ENCODE measurements at places on chromosomes 13 and 19.

GRCh38 chr19:46630586-46631205 lies 5.3 kb downstream of the GNG8 start:
- DNase-seq = no peak

GRCh38 chr13:31920727-31921100 lies 110.9 kb upstream of the FRY start:
- no peak for DNase-seq

DNA sequence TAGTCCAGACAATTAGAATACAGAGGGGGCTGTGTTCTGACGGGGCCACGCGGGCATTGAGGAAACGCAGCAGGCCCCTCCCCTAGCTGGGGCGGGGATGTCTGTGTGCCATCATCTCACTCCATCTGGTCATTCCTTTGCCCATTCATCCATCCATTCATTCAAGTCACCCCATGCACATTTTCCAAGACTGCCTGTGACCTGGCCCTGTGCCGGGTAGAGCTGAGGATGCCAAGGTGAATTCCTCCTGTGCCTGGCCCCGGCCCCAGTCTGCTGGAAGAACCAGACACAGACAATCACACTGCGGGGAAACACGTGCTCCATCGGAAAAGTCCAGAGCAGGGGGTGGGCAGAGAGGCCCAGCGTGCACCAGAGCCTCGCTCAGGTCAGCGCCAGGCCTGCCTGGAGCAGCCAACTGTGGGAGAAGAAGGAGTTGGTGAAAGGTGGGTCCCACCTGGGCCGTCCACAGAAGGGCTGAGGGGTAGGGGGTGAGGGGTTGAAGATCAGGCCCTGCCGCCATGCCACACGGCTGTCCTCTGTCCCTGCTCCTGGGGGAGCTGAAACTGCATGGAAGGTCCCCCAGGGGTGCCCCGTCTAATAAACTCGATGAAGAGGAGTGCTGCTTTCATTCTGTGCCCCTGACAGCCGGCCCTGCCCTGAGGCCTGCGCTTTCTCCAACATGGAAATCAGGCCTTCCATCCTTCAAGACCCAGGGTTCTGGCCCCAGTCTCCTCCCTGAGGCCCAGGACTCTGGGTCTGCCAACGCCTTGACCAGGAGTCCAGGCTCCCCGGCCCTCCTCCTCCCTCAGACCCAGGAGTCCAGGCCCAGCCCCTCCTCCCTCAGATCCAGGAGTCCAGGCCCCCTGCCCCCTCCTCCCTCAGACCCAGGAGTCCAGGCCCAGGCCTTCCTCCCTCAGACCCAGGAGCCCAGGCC lies 1.6 kb upstream of the CACNG6 start:
- no peak for DNase-seq

DNA sequence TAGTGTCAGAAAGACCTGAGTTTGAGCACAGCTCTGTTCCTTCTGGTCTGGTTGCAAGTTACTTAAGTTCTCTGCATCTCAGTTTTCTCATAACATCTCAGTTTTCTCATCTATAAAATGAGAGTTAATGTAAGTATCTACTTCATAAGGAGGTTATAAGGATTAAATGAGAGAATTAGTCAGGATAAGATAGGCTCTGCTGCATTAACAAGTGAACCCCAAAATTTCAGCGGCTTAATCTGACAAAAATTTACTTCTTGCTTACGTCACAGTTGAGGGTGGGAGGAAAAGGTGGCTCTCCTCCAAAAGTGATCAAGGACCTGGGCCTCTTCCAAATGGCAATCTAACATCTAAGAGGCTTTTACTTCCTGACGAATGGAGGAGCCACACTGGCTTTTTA lies 31.5 kb upstream of the LRCH1 start:
- DNase-seq = no peak

- DNase-seq = no peak
These were observed 3.3 kb upstream of the CEACAM7 start for GRCh38 chr19:41691268-41691970.

GRCh38 chr19:5949792-5950305 lies 28.1 kb downstream of the RANBP3 start:
- DNase-seq = no peak

- DNase-seq = no peak
These were observed 11.6 kb upstream of the OR1M1 start for GRCh38 chr19:9075064-9075949.
